ENCODE measurements at places on chromosomes 2 and 18.

- DNase-seq: no peak
Measured at GRCh38 chr2:226020176-226020575, 620.7 kb downstream of the NYAP2 start.

DNA sequence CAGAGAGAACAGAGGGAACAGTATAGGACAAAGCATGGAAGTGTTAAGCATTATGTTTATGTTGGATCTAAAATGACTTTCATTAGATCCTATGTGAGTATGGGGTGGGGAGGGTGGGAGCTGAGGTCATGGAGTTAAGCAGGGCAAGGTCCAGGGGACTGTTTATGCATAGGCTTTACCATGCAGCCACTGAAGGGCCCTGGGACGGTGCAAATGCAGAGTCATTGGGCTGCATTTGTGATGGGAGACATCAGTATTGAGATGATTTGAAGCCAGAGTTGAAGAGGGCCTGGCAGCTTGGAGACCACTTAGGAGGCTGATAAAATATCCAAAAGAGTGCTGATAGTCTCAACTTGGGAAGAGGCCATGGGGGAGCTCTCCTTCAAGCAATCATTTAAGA, 22.7 kb downstream of the IL1RL2 start:
- DNase-seq: no peak

DNA sequence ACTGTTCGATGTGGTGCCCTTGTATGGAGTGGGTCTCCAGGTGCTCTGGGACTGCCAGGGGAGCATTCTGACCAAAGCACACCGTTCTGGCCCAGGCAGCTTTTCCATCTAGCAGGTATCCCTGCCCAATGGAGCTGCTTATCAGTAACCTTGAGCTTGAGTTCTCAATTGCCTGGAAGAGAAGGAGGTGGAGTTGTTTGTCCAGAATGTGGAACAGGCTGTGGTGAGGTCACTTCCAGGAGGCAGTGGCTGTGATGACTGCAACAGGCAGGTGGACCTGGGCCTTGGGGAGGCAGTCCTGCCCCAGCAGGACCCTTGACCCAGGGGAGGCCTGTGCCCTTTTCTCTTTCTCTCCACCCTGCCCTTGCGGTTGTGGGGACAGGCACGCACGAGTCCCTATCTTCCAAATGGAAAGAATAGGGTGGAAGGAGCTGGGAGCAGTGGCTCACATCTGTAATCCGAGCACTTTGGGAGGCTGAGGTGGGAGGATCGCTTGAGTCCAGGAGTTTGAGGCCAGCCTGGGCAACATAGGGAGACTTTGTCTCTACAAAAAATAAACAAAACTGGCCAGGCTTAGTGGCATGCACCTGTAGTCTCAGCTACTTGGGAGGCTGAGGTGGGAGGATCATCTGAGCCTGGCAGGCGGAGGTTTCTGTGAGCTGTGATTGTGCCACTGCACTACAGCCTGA, 66.2 kb upstream of the MCFD2 start:
- no peak for DNase-seq

DNA sequence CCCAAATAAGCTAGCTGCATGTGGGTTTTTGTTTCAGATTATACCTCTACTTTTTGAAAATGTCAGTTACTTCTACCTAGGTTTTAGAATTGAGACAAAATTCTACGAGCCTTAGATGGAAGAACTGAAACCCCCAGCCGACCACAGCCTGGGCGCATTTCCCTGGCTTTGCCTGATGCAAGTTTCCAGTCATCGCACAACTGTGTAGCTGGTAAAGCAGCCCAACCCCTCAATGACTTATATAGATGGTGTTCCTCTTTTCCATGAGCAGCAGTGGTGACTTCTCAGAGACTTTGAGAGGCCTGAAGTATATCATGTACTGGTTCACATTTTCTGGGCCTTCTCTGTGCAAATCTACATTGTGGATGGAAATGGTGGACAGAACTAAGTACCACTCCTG, 515.4 kb upstream of the RAB6C start:
- no peak for DNase-seq

DNA sequence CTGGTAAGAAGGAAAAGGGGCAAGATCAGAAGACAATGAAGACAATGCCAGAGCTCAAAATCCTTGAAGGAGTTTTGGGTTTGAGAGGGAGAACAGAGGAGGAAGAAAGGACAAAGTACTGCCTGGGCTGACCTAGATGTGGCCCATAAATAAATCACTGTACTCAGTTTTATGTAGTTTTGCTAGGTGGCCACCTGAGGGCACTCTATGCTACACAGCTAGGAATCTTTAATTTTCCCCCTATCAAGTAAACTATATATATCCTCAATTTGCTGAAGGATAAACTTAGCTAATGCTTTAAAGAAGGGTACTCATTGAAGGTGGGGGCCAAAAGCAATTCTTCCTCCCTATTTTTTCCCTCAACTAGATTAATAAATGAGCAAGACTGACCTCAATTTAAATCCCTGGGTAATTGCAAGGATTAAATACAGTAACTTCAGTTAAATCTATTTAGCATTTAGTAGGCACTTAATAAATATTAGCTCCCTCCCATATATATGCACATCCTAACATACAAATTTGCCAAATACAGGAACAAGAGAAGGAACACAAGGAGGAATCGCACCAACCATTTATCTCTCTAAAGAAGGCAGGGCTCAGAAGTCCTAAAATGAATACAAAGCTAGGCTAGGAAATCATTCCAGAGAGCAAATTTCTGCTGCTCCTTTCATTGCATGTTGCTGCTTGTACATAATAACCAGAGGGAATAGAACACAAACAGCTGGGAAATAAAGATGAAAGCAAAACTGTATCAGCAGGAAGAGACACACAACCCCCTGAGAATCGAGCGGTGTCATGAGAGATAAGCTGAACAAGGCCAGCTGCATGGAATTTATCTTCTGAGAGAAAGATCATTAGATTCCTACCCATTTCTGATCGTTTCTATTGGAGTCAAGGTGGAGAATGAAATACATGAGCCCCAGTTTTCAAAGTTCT, 540.1 kb downstream of the NRXN1 start:
- DNase-seq: peak; percentile 56

- DNase-seq: peak; percentile 69
Measured at GRCh38 chr2:1781291-1782080, 37.2 kb upstream of the PXDN start.

DNA sequence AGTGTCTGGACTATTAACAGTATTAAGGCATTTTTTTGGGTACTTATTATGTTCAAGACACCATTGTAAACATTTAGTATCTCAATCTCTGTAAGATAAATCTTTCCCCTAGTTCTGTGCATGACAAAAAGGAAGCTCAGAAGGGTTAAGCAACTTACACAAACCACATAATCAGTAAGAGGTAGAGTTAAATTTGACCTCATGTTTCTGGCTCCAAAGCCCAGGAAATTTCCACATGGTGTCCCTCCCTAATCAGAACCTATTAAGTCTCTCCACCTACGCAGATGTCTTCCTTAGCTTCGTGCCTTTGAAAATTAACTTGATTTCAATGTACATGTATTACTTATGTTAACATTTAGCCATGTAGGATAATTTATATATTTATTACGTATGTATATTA, 2.0 kb downstream of the MFSD6 start:
- DNase-seq: no peak

- DNase-seq: no peak
Measured at GRCh38 chr2:112946086-112946485, 31.7 kb upstream of the IL36G start.

GRCh38 chr2:168465594-168465993, 9.5 kb downstream of the CERS6 start:
- DNase-seq: no peak

GRCh38 chr2:145141981-145142380, 622.1 kb upstream of the ZEB2 start:
- no peak for DNase-seq
